ENCODE measurements at places on chromosomes 6 and 20. TPM values are rescaled to one million over a fixed set of nuclear protein-coding genes. Genes with fewer than 3 reads are reported as not detected.

The HLA-DRA gene
- not detected for total RNA-seq

The GPLD1 gene
- 1.8 TPM for total RNA-seq

The TUBB1 gene
- total RNA-seq = not detected

The PLCB1 gene
- total RNA-seq = 8.9 TPM

The KHDC1L gene
- not detected for total RNA-seq

The IYD gene
- total RNA-seq = not detected

The SCRT2 gene
- total RNA-seq = not detected

The CCDC170 gene
- under 0.01 TPM for total RNA-seq

The MUC22 gene
- not detected for total RNA-seq

The PPP1R3D gene
- 4.3 TPM for total RNA-seq

The PNLDC1 gene
- not detected for total RNA-seq

The RARS2 gene
- total RNA-seq = 33.9 TPM

The POPDC3 gene
- not detected for total RNA-seq

The GATA5 gene
- total RNA-seq = 0.32 TPM

The PXMP4 gene
- 2.9 TPM for total RNA-seq

The SDHAF4 gene
- 12.5 TPM for total RNA-seq

The IRAK1BP1 gene
- 1.6 TPM for total RNA-seq

The TAAR2 gene
- not detected for total RNA-seq

The TENT5A gene
- 11.7 TPM for total RNA-seq

The CRISP3 gene
- total RNA-seq = not detected

The OR10C1 gene
- total RNA-seq = not detected

The DEFB132 gene
- not detected for total RNA-seq

The HIVEP2 gene
- total RNA-seq = 13.9 TPM

The HRH3 gene
- total RNA-seq = not detected

The PDE10A gene
- 24.4 TPM for total RNA-seq

The AHI1 gene
- 6.3 TPM for total RNA-seq

The EFCAB8 gene
- total RNA-seq = not detected

The WFDC10B gene
- total RNA-seq = not detected

The BEND6 gene
- total RNA-seq = 4.0 TPM

The TREM1 gene
- 8.6 TPM for total RNA-seq

The PLN gene
- not detected for total RNA-seq

The AGER gene
- 1.6 TPM for total RNA-seq

The SIRPA gene
- total RNA-seq = 20.1 TPM

The PCK1 gene
- total RNA-seq = not detected

The TRAM2 gene
- 160 TPM for total RNA-seq

The PGM3 gene
- 108 TPM for total RNA-seq

The MTFR2 gene
- total RNA-seq = 0.90 TPM

The ZSCAN31 gene
- total RNA-seq = 10.5 TPM

The RPRD1B gene
- 27.7 TPM for total RNA-seq

The SYNDIG1 gene
- total RNA-seq = not detected

The TMX4 gene
- 24.0 TPM for total RNA-seq

The DEFB124 gene
- total RNA-seq = not detected

The SCUBE3 gene
- 2.0 TPM for total RNA-seq

The TRAPPC3L gene
- total RNA-seq = not detected

The OVOL2 gene
- not detected for total RNA-seq

Data from cardiac atrium fibroblast (primary cell).